NCI-H510A treated with DMSO at 0.1 percent for 48 hours (cell line): ENCODE measurements at places on chromosomes 13 and 19.

- no peak for DNase-seq
Measured at GRCh38 chr19:34975056-34975455, 11.0 kb upstream of the ZNF792 start.

GRCh38 chr19:54172471-54173358, at the start of gene TMC4:
TSS of gene TMC4 (minus strand) at chr19:54173160. CDS start at chr19:54173117, 43 bp downstream.
- peak; percentile 86 for DNase-seq

DNA sequence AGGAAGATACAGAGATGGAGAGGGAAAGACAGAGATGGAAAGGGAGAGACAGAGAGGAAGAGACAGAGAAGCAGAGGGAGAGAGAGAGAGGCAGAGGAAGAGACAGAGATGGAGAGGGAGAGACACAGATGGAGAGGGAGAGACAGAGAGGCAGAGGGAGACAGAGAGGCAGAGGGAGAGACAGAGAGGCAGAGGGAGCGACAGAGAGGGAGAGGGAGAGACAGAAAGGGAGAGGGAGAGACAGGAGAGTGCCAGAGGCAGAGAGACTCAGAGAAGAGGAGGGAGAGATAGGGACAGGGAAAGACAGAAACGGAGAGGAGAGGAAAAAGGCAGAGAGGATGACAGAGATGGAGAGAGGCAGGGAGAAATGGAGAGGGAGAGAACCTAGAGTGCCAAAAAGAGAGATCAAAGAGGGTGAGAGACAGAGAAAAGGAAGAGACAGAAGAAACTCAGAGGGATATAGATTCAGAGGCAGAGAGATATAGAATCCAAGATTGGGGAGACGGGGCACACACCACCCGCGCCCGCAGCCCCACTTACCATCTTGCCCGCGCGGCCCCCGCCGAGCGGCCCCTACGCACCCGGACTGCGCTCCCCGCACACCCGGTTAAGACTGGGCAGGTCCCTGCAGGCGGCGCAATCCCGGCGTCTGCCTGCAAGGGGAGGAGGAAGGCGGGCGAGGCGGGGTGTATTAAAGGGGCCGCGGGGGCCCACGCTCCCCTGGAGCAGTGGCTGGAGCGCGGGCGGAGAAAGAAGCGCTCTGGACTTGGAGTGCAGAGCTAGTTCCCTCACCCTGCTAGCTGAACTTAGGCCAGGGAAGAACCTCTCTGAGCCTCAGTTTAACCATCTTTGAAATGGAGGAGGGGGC, 10.7 kb downstream of the TM6SF2 start:
- DNase-seq, result no peak

- DNase-seq, result peak; percentile 36
Measured at GRCh38 chr19:39843919-39844793, 2.0 kb downstream of the FBL start.

DNA sequence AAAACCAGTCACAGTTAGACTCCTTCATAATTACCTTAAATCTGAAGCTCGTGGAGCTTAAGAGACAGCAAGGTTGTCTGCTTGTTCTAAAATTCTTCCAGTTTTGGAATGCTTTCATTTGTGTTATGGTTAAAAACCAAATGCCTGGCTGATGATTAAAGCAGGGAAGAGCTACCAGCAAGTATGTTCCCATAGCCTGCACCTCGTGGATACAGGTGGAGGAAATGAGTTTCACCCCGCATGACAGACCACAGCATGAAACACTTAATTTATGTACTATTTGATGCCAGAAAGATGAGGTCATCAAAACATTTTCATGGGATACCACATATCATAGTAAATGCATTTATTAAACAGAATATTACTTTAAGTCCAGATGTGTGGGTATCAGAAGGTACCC, 416 bp upstream of the DOCK9 start:
- no peak for DNase-seq

DNA sequence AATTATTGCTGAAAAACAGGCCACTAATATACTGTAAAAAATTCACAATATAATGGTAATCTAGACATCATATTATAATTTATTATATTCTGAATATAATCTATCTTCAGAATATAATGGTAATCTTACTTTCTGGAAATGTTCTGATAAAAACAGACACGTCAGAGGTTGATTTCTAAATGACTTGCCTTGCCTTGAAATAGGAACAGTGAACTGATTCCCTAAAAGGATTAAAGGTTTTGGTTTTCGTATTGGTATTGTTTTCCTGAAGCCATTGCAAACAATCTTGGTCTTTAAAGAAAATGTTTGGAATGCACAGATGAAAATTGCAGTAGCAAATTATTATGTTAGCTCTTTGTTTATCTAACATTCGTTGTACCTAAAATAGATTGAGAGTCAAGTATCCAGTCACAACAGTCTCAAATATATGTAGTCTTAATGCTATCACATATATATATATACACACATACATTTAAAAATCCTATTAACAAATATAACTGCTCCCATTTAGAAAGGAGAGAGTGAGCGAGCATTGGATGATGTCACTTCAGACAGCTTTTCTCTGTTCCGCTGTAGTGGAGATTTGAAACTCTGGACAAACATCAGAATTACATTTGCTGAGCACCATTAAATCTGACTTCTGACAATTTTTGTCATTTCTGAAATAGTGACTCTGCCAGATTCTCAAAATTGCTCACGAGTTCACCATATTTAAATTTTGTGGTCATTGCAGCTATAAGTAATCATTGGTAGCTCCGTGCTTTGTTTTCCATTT, 1.7 kb downstream of the ITM2B start:
- no peak for DNase-seq

GRCh38 chr13:35887115-35887666, 244.0 kb downstream of the DCLK1 start:
- DNase-seq, result no peak

- DNase-seq, result no peak
Measured at GRCh38 chr19:48900477-48901406, 630 bp downstream of the NUCB1 start.

GRCh38 chr13:44218501-44219240, 155.0 kb upstream of the SERP2 start:
- peak; percentile 87 for DNase-seq

GRCh38 chr19:22608441-22608840, 25.7 kb upstream of the ZNF492 start:
- DNase-seq, result no peak
